ENCODE measurements at places on chromosomes 4 and X. TPM values are rescaled to one million over a fixed set of nuclear protein-coding genes. Genes with fewer than 3 reads are reported as not detected.

- no peak for DNase-seq
Measured at GRCh38 chr4:147539959-147540358, 59.1 kb downstream of the EDNRA start.

DNA sequence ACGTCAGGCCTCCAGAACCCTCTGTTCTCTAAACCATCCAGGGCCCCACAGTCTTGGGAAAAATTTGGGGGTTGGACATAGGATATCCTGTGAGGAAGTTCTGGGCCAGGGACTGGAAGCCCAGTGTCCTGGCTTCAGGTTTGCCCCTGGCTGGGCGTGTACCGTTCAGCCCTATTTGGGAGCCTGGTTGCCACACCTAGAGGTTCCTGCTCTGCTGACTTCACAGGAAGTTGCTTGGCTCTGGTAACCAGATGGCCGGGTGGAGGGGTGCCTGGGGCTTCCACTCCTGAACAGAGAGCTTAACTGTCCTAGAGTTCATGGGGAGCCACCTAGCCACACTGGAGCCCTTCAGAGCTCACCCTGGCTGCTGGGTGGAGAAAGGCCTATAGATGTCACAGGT lies 1.1 kb downstream of the TAFAZZIN start:
- DNase-seq, result no peak

GRCh38 chr4:2266181-2266580 lies 4.3 kb upstream of the MXD4 start:
- DNase-seq, result no peak

DNA sequence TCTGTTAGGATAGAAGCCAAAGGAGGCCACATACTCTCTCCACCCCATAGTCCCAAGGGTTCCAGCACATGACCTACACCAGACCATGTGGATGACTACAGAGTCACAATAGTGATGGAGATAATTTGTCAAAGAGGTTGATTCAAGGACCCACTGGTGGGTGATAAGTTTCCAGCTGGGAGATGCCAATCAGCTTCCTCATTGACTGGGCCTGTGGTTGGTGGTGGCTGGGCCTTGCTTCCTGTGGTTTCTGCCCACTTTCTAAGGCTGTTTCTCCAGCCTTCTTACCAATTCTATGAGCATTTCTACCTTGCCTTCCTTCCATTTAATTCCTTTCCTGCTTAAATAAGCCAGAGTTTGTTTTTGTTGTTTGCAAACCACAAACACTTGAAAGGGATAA lies 95.5 kb upstream of the CPEB2 start:
- no peak for DNase-seq

Gene REELD1
- total RNA-seq, result 0.25 TPM

All from HCT116 (cell line).